ENCODE measurements at places on chromosomes 3 and 15. TPM values are rescaled to one million over a fixed set of nuclear protein-coding genes. Genes with fewer than 3 reads are reported as not detected.

The CYP1A1 gene
- total RNA-seq: 0.15 TPM

The LRRIQ4 gene
- total RNA-seq: not detected

The TF gene
- 9.5 TPM for total RNA-seq

The IFT57 gene
- total RNA-seq: 45.7 TPM

The UBAP1L gene
- 1.7 TPM for total RNA-seq

The CRABP1 gene
- total RNA-seq: 6.7 TPM

The NPRL2 gene
- total RNA-seq: 14.6 TPM

The KCNAB1 gene
- not detected for total RNA-seq

The CFAP100 gene
- not detected for total RNA-seq

The KLHL6 gene
- 0.03 TPM for total RNA-seq

The HHLA2 gene
- total RNA-seq: not detected

The IGDCC3 gene
- total RNA-seq: 0.18 TPM

The NR1I2 gene
- total RNA-seq: not detected

The SLC28A1 gene
- total RNA-seq: not detected

The AGBL1 gene
- not detected for total RNA-seq

The SHC4 gene
- total RNA-seq: 0.10 TPM

The GOLGA6L7 gene
- total RNA-seq: not detected

Measured in Panc1 (cell line).